HepG2 (cell line): ENCODE measurements at places on chromosomes 1 and 21. TPM values are rescaled to one million over a fixed set of nuclear protein-coding genes. Genes with fewer than 3 reads are reported as not detected.

The ADPRS gene
- total RNA-seq, result 30.6 and 31.7 TPM in 2 replicates

DNA sequence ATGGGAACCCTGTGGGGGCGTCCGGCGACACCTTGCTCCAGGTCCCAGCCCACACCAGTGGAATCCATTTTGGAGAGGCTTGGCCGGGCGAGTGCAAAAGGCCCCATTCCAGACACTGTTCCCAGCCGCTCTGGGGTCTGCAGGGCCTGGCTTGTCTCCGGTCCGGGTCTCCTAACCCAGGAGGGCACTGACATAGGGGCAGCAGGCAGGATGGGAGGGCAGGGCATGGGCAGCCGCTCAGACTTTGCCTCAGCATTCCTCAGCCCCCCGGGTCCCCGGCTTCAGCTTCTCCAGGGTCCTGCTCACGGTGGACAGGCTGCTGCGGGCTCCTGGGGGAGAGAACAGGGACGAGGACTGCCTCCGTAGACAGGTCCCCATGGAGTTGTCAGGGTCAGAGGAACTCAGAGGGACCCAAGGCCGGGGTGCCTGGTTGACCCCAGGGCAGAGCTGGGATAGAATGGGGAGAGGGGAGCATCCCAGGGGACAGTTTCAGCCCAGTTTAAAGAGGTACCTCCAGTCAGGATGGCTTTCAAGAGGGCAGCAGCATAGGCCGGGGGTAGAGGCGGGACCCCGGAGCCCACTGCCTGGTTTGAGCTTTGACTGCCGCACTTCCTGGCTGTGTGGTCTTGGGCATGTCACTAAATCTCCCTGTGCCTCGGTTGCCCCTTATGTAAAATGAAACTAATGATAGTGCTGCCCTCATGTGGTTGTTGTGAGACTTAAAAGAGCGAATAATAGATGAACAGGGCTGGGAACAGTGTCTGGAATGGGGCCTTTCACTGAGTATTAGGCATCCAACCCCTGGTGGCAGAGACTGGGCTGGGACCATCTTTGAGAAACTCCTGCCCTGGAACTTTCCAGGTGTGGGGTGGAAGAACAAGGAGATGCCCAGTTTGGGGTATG lies 3.7 kb downstream of the KNCN start:
- peak; percentile 52 for DNase-seq

DNA sequence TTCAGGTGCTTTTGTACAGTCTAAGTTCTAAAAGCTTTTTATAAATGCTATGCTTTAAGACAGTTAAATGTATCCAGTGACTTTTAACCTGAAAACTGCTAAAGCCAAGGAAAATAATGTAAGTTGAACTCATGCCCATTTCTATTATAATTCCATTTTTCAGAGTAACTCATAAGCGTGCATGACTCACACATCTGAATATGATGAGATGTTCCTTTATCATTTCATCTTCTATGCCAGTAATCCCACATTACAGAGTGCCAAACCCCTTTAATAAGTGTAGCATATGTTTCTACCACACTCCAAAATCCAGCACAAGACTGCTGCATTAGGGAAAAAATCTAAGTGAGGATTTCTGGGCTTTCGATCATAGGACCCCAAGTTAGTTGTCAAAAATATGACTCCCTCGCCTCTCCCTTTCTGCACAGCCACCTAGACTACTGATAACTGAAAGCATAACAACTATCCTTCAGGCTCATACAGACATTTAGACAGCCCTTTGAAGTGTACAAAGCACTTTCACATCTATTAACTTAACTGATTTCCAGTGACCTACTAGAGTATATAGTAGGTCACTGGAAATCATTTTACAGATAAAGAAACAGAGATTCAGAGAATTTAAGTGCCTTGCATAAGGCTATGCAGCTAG lies 45.3 kb downstream of the JAK1 start:
- no peak for DNase-seq

The FCER1A gene
- not detected in 2 replicates for total RNA-seq

DNA sequence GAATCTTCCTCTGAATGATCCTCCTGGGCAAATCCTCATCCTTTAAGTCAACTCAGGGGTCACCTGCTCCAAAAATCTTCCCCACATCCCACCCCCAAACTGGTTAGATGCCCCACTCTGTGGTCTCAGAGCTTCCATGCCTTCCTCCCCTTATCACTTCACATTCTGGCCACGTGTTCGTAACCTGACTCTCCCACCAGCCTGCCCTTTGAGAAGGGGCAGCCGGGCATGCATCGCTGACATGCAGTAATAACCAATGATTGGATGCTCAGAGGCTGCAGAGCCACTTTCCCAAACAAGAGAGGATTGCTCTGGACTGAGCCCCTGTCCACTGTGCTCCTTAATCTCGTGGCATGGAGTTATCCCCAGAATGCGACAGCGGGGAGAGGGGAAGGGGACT lies 7.0 kb downstream of the LELP1 start:
- DNase-seq, result no peak

- no peak for DNase-seq
These were observed 374.5 kb downstream of the RPS6KC1 start for GRCh38 chr1:213425376-213426030.

DNA sequence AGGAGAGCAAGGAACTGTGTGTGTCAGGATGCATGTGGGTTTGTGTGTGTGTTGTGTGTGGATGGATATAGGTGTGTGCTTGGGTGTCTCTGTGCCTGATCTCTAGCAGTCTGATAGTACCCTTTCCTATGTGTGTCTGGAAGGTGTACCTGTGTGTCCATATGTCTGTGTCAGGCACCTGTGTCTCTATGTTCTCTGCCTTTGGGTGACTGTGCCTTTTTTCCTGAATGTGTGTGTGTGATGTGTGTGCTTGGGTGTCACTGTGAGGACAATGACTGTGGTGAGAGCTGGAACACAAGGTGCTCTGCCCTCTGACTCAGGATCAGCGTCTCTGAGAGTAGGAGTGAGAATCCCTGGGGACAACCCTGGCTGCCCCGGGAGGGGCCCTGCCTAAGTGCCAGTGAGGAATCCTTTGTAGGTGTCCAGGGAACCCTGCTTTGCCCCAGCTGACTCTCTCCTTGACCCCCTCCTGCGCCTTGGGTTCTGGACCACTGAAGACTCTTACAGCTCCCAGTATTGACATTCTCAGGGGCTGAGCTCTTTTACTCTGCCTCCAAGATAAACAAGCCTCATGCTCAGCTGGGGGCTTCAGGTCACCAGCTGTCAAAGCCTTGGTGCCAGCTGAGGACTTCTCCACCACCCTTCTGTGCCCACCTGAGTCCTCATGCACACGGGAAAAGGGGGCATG lies 735 bp upstream of the EFNA3 start:
- no peak for DNase-seq

The TPTE gene
- not detected in 2 replicates for total RNA-seq

GRCh38 chr1:116481934-116482333 lies 88.9 kb downstream of the CD58 start:
- no peak for DNase-seq

GRCh38 chr1:116377541-116378529 lies 4.8 kb downstream of the ATP1A1 start:
- peak; percentile 79 for DNase-seq

The CLIC6 gene
- total RNA-seq, result not detected in 2 replicates

The S100A9 gene
- 0.31 and 1.1 TPM in 2 replicates for total RNA-seq
